ENCODE measurements at places on chromosomes 11 and 22. TPM values are rescaled to one million over a fixed set of nuclear protein-coding genes. Genes with fewer than 3 reads are reported as not detected.

The TCF20 gene
- total RNA-seq = 81.9 TPM

The MAJIN gene
- total RNA-seq = not detected

The TAF6L gene
- 15.8 TPM for total RNA-seq

The OR52N4 gene
- total RNA-seq = 1.4 TPM

The TIMP3 gene
- total RNA-seq = not detected
